ENCODE measurements at places on chromosomes 2 and 18.

DNA sequence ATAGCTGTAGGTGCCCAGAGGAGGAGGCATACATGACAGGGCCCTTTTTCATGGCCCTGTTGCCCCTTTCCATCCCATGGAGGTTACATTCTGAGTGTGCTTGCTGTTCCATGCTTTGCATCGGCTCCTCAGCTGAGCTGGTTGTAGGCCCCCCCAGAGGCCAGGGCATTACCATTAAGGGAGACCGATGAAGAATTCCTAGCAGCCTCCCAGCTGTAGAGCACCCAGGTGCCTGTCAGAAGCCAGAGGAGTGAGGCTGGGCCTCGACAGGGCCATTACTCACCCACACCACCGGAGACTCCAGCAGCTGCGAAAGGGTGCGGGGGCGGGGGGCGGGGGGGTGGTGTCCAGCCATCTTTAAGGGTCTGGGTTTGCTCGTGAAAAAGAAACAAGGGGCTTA lies 72.2 kb downstream of the GALNT14 start:
- DNase-seq: no peak

- no peak for DNase-seq
These were observed 103.1 kb upstream of the APCDD1 start for GRCh38 chr18:10351219-10351818.

DNA sequence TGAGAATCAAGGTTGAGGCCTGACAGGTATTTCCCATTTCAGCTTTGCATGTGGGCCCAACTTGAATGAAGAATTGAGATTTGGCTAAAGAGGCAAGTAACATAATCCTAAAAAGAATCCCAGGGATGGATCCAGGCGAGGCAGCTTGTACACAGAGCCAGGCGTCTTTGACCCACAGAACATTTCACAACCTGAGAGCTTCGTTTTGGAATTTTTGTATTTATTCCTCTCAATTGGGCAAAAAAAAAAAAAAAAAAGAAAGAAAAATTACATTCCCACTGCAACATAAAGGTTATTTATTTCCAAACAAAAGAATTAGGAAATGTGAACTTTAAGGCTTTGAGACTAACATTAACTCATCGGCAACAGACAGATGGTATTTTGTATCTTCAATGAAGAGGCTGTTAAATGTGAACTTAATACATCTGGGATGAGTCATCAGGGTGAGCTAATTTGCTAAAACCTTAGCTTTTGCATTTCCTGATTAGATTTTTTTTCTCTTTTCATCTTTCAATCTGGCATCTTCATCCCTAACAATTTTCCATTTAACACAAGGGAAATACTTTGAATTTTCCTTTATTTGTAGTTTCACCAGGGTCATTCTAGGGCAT lies 478.5 kb upstream of the TNP1 start:
- peak; percentile 74 for DNase-seq

DNA sequence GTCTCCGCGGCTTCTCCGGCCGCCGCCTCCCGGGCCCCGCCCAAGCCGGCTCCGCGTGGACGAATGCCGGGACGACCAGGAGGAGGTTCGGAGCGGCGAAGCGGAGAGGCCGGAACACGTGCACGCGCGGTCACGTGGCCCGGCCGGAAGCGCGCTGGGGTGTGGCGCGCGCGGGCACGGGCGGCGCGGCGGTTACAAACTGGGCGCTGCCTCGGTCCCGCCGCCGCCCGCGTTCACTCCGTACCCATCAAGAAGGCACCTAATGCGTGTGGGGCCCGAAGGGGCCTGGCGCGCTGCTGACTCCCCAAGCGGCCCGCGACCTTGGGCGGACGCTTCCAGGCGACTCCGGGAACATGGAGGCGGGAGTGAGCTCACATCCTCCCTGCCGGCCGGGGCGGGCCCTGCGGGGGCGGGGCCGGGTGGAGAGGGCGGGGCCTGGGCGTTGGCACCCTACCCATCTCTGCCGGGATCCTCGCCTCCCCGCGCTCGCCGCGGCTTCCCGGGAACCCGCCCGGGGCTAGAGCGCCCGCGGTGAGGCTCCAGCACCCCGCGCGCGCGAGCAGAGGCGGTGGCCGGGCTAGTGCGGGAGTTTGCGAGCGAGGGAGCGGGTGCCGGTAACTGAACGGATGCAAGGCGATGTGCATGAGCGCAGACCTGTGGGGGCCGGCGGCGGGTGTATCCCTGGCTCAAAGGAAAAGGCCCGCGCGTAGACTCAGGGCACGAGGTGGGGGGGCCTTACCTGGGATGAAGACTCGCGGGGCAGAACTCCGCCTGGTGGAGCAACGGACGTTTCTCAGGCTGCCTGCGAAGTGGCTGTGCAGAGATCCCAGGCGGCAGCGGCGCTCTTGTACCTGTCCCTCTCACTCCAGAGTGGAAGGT lies at the start of gene TMEM185B:
TSS of gene TMEM185B (minus strand) at position 367 of the 879 bp plus-strand sequence. CDS start 424 bp downstream, outside the sequence.
- peak; percentile 88 for DNase-seq

- DNase-seq: no peak
These were observed 151.8 kb downstream of the EHBP1 start for GRCh38 chr2:62857139-62857931.

DNA sequence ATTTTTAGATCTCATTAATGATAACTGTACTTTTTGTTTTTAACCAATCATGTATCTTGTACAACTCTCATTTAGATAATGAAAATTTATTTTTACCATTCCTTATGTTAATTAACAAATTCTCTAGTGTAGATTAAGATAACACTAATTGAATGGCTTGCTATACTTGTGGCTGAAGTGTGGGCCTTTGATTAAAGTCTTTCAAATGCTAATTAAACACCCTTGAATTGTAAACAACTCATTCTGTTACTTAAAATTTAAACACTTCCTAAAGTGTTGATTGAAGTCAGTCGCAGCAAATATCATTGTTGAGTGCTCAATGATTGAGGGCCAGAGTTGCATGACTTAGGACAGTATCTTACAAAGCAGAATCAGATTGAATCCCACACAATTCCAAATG lies 109.8 kb upstream of the GULP1 start:
- DNase-seq: no peak

DNA sequence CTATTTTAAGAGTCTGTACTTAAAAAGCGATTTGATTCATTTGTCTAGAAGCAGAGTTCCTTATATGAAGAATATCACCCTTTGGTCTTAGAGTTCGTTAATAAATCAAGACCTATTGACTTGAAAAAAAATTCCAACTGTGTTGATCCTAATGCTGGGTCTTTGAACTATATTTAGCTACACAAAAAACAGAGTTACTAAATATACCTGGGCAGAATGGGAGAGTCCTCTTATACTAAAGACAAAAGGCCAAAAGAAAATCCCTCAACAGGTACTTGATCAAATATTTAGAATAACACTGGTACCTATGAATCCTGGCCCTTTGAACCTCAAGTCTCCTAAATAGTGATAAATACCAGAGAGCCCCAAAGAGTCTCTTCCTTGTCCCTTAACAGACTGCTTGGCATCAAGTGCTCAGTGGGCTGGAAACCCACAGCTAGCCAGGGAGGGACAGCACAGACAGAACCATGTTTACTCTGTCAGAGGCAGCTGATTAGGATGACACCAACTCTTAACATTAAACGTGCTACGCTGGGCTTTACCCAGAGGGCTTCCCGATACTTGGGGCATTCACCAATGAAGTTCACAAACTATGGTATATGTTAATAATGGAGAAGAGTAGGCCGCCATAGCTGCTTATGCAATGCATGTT lies 95.1 kb downstream of the FIGN start:
- no peak for DNase-seq

- DNase-seq: no peak
These were observed 3.9 kb downstream of the HOXD8 start for GRCh38 chr2:176133389-176133788.

DNA sequence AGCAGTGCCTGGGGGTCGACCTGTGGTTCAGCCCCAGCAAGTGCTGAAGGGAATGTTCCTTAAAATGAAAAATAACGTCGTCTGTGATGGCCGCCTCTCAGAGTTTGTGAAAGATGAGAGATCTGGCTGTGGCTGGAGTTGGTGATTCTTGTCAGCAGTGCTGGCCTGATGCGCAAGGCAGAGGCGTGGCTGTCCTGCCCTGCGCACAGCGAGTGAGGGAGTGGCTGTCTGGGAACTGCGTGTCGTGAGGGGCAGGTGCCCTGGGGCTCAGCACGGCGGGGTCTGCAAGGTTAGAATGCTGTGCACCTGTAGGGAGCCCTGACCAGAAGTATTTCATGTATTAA lies 8.8 kb downstream of the NFATC1 start:
- no peak for DNase-seq

- peak; percentile 79 for DNase-seq
These were observed 100.7 kb upstream of the CCDC195 start for GRCh38 chr2:224816816-224817215.

DNA sequence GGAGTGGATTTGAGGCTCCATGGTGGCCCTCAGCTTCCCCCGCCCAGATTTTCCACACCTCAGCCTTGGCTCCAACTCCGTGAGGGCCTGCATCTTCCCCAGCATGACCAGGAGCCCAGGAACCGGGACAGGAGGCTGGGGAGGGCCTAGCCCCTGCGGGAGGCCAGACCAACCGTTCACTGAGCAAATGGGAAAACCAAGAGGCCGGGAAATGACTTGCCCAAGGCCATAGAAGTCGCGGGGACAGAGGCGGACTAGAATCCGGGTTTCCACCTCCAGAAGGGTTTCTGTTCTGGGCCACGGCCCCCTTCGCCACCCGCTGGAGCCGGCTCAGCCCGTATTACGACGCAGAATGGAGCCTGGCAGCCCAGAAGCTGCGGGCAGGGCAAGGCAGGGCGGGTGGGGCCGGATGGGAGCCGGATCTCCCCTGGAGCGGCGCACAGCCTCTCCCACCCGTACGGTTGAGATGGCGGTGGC lies 7.9 kb upstream of the CRYBA2 start:
- no peak for DNase-seq

DNA sequence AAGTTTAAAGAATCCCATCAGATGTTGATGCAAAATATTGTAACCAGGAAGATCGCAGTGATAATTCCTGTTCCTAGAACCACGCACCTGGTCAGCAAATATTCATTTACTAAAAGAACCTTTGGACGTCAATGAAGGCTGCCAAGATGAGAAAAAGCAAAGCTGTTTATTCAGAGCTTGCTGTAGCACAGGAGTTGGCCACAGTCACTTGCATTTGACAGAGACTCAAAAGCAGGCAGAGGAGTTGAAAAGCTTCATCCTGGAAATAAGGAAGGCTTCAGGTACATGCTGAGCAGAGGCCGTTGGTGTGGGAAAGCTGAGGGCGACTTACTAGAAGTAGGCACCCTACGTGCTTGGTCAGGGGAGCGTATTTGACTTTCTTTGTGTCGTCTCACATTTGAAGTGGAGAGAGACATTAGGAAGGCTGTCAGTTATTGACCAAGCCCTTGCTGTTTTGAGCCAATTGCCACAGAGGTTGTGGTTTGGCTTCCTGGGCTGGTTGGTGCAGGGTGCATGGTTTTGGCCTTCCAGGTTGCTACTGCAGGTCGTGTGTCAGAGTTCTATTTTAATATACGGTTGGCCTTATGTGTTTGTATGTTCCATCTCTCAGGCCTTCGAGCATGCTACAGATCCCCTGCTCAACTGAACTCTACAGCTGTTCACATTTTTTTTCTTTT lies 289.6 kb downstream of the METTL4 start:
- no peak for DNase-seq

DNA sequence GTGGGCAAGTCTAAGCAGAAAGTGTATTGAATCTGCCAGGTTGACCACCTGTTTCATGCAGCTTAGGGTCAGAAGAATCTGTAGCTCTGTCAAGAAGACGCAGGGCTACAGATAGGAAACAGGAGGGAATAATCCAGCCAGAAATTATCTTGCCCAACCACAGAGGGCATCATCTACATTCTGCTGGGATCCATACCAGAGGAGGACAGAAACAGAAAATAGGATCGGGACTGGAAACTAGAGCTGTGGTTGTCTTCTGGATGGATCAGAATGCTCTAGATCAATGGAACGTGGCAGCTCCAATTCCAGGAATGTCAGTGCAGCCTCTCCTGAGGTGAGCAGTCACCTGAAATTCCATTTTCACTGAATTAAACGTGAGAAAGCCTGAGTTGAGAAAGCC lies 3.6 kb downstream of the SPATA3 start:
- DNase-seq: no peak

DNA sequence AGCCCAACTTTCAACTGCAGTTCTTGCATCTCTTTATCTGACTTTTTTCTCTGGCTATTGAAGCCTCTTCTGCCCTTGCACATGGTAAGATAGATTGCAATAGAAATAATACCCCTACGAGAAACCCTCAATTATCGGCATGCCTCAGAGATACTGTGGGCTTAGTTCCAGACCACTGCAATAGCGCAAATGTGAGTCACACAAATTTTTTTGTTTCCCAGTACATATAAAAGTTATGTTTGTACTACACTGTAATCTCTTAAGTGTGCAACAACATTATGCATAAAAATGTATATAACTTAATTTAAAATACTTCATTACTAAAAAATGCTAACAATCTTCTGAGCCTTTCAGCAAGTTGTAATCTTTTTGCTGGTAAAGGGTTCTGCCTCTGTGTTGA lies 124.7 kb downstream of the PDE1A start:
- DNase-seq: peak; percentile 75

- no peak for DNase-seq
These were observed 120.9 kb downstream of the MMADHC start for GRCh38 chr2:149466635-149467034.

DNA sequence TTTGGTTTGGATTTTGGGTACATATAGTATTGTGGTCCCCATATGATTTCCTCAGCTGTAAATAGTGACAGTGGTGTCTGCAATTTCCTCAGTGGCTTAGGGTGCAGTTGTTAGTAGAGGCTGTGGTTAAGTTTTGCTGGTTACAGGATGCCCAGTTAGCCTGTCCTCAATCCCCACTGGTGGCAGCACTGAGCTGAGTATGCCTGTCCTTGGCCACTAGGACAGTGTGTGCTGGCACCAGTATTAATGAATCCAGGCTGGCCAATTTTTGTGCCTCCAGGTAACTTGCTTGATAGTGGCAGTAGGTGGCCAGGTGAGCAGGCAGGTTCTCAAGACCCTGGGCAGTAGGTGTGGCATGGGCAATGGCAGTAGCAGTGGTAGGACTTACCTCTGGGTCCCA lies 973.1 kb downstream of the TMEM182 start:
- no peak for DNase-seq

GRCh38 chr2:129751409-129751808 lies 228.1 kb upstream of the RAB6C start:
- no peak for DNase-seq

GRCh38 chr18:66328296-66328878 lies 275.5 kb downstream of the CDH19 start:
- no peak for DNase-seq

DNA sequence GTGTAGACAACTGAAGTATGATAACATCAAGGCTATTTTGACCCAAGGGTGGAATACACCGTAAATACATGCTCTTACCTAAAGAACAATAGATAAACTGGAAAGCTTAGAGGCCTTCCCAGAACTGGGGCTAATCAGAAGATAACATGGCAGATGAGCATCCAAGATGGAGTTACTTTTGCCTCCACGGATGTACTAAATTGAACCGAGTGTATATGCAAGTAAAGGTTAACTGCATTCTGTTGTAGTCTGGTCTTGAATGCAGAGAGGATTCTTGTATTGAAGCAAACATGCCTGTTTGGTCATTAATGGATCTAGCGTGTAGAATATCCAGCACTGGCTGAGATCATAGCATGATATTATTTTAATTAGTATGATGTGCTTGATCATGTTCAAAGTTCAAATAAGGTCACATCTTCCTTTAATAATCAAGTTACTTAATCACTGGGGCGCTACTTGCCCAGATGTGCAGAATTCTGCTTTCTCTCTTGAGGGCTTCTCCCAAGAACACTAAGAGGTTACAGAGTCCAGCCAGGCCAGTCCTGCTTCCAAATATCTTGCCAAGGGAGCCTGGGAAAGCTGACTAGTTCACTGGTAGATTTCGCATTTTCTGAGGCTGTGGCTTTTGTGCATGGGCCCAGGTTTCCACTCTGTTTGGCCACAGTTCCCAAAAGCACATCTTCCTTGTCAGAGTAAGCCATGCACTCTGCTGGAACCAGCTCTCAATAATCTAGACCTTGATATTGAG lies 37.5 kb upstream of the ACSL3 start:
- DNase-seq: no peak

Measured in cardiac fibroblast (primary cell).